ENCODE measurements at places on chromosomes 12 and 14. TPM values are rescaled to one million over a fixed set of nuclear protein-coding genes. Genes with fewer than 3 reads are reported as not detected.

DNA sequence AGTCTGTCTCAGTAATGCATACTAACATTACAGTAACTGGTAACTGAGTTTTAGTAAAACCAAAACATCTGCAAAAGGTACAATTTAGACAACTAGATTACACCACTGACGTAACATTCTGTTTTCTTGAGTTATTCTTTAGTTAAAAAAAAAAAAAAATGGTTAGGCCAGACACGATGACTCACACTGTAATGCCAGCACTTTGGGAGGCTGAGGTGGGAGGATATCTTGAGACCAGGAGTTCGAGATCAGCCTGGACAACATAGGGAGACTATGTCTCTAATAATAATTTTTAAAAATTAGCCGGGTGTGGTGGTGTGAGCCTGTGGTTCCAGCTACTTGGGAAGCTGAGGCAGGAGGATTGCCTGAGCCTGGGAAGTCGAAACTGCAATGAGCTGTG, 34.1 kb downstream of the AP5M1 start:
- H3K36me3 ChIP-seq = no peaks in the 10 kb centered on the region
- peaks cover 1% of the 10 kb centered on the region for H3K4me1 ChIP-seq
- H3K4me3 ChIP-seq = no peak overlapping the region

GRCh38 chr14:71985538-71986189, 53.4 kb downstream of the RGS6 start:
- no peaks in the 10 kb centered on the region for H3K4me1 ChIP-seq
- H3K4me3 ChIP-seq = no peak overlapping the region
- DNase-seq = no peak
- H3K27me3 ChIP-seq = no peaks in the 10 kb centered on the region
- no peak overlapping the region for H3K27ac ChIP-seq

- peak overlapping the region; percentile 12 for H3K4me3 ChIP-seq
- H3K4me1 ChIP-seq = peaks cover 28% of the 10 kb centered on the region
These were observed 42.7 kb downstream of the ATF7IP start for GRCh38 chr12:14408208-14408607.

- H3K27me3 ChIP-seq = no peaks in the 10 kb centered on the region
- peak within 1 kb of the TSS; percentile 95 for H3K4me3 ChIP-seq
- peak; percentile 90 for DNase-seq
- peaks cover 5% of the 10 kb centered on the region for H3K36me3 ChIP-seq
- H3K27ac ChIP-seq = peak within 1 kb of the TSS; percentile 87
- peaks cover 25% of the 10 kb centered on the region for H3K4me1 ChIP-seq
These were observed at the start of gene EP400 for GRCh38 chr12:131949431-131950181. EP400 (plus strand) TSS chr12:131949942; CDS start chr12:131960620, 10,678 bp downstream.

GRCh38 chr12:41992022-41992421, 152.7 kb downstream of the GXYLT1 start:
- no peaks in the 10 kb centered on the region for H3K4me1 ChIP-seq
- H3K27ac ChIP-seq = no peak overlapping the region
- no peak overlapping the region for H3K4me3 ChIP-seq
- no peaks in the 10 kb centered on the region for H3K36me3 ChIP-seq
- H3K27me3 ChIP-seq = no peaks in the 10 kb centered on the region

DNA sequence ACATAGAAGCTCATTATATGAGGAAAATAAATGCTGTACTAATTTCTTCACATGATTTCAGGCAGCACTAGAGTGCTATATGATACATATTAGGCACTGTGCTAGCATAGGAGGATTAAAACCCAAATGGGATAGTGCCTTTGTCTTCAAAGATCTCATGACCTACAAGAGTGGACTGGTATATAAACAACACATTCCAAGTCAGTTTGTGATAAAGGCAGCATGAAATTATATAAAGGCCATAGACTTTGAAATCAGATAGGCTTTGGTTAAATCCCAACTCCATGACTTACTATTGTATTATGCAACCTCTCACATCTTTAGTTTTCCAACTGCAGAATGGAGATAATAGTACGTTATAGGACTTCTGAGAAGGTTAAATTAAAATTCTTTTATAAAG, 179.7 kb downstream of the RAD51B start:
- H3K4me1 ChIP-seq = peaks cover 11% of the 10 kb centered on the region
- DNase-seq = no peak
- H3K4me3 ChIP-seq = no peak overlapping the region
- no peaks in the 10 kb centered on the region for H3K27me3 ChIP-seq
- H3K36me3 ChIP-seq = no peaks in the 10 kb centered on the region

DNA sequence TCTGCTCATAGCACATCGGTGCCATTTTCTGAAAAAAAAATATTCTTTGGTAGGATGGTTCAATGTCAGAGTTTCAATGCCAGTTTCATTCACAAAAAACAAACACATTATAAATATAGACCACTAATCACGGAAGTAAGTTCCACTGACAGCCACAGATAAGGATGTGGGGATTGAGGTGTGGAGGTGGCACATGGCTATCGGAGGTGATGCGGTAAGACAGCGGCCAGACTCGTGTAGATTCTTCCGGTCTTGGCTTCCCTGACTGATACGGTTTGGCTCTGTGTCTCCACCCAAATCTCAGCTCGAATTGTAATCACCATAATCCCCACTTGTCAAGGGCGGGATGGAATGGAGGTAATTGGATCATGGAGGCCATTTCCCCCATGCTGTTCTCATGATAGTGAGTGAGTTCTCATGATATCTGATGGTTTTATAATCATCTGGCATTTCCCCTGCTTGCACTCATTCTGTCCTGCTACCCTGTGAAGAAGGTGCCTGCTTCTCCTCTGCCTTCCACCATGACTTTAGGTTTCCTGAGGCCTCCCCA, 693.4 kb downstream of the VRK1 start:
- no peaks in the 10 kb centered on the region for H3K36me3 ChIP-seq
- H3K4me3 ChIP-seq = no peak overlapping the region
- no peaks in the 10 kb centered on the region for H3K27me3 ChIP-seq
- no peak for DNase-seq

GRCh38 chr14:48398675-48399282, 723.4 kb upstream of the MDGA2 start:
- no peaks in the 10 kb centered on the region for H3K27me3 ChIP-seq
- H3K36me3 ChIP-seq = no peaks in the 10 kb centered on the region
- H3K27ac ChIP-seq = no peak overlapping the region
- H3K4me1 ChIP-seq = no peaks in the 10 kb centered on the region
- H3K4me3 ChIP-seq = no peak overlapping the region
- no peak for DNase-seq

GRCh38 chr12:121144416-121144914, 11.8 kb downstream of the P2RX7 start:
- no peaks in the 10 kb centered on the region for H3K4me1 ChIP-seq
- H3K4me3 ChIP-seq = no peak overlapping the region
- no peaks in the 10 kb centered on the region for H3K36me3 ChIP-seq
- DNase-seq = no peak
- H3K27me3 ChIP-seq = no peaks in the 10 kb centered on the region

GRCh38 chr12:84842406-84843013, 70.1 kb downstream of the SLC6A15 start:
- H3K4me1 ChIP-seq = no peaks in the 10 kb centered on the region
- H3K27me3 ChIP-seq = no peaks in the 10 kb centered on the region
- H3K36me3 ChIP-seq = no peaks in the 10 kb centered on the region
- H3K4me3 ChIP-seq = no peak overlapping the region
- H3K27ac ChIP-seq = no peak overlapping the region

- no peak for DNase-seq
- H3K36me3 ChIP-seq = no peaks in the 10 kb centered on the region
- H3K4me3 ChIP-seq = no peak overlapping the region
- H3K27ac ChIP-seq = peak overlapping the region; percentile 51
- no peaks in the 10 kb centered on the region for H3K4me1 ChIP-seq
These were observed 28.5 kb upstream of the NFYB start for GRCh38 chr12:104166465-104166864.

DNA sequence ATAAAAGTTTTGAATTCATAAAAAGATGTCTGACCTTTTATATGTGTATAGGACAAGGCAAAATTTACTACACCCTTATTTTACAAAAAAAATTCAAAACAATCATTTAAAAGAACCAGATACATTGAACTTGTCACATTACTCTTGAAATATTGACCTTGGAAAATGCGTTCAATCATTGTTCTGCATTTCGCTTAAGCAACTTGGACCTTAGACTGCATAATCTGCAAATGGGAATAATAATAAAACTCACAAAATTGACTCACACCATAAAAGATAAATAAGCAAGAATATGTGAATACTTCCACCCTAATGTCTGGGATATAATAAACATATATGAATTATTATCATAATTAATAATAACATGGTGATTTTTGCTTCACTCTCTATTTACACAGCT, 69.4 kb upstream of the PTPRB start:
- no peak overlapping the region for H3K4me3 ChIP-seq
- no peaks in the 10 kb centered on the region for H3K27me3 ChIP-seq
- no peak for DNase-seq
- no peaks in the 10 kb centered on the region for H3K4me1 ChIP-seq
- no peaks in the 10 kb centered on the region for H3K36me3 ChIP-seq
- no peak overlapping the region for H3K27ac ChIP-seq

- H3K27me3 ChIP-seq = no peaks in the 10 kb centered on the region
- H3K36me3 ChIP-seq = no peaks in the 10 kb centered on the region
- no peak overlapping the region for H3K4me3 ChIP-seq
- H3K4me1 ChIP-seq = no peaks in the 10 kb centered on the region
These were observed 352.2 kb downstream of the TMEM121 start for GRCh38 chr14:105878554-105878953.

DNA sequence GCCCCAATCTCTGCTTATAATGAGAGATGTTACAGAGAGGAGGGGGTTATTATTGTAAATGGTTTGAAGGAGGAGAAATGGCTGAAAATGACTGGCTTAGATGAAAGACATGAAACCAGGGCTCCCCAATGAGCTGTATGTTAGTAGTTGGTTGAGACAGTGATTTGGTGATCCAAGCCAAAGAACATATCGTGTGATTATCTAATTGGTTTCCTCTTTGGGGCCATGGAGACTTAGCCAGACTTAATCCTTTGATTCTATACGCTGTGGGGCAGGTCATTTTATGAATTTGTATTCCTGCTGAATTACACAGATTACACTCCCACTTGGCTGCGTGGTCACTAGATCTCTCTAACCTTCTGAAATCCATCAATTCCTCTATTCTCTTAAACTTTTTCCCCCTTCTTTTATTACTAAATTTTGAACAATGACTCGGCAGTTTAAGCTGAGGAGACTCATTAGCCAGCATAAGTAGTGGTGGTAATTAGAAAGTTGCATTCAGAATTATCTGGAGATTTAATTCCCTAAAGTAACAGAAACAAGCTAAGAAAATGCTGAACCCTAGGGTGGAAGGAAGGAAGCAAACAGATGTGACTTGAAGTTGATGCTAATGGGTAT, 5.3 kb downstream of the TTC8 start:
- no peaks in the 10 kb centered on the region for H3K36me3 ChIP-seq
- H3K4me1 ChIP-seq = peaks cover 6% of the 10 kb centered on the region
- H3K27me3 ChIP-seq = no peaks in the 10 kb centered on the region
- no peak for DNase-seq

GRCh38 chr12:98873776-98874175, 228.7 kb downstream of the APAF1 start:
- no peak overlapping the region for H3K27ac ChIP-seq
- H3K4me3 ChIP-seq = no peak overlapping the region
- no peaks in the 10 kb centered on the region for H3K27me3 ChIP-seq
- DNase-seq = no peak
- H3K36me3 ChIP-seq = no peaks in the 10 kb centered on the region
- no peaks in the 10 kb centered on the region for H3K4me1 ChIP-seq

DNA sequence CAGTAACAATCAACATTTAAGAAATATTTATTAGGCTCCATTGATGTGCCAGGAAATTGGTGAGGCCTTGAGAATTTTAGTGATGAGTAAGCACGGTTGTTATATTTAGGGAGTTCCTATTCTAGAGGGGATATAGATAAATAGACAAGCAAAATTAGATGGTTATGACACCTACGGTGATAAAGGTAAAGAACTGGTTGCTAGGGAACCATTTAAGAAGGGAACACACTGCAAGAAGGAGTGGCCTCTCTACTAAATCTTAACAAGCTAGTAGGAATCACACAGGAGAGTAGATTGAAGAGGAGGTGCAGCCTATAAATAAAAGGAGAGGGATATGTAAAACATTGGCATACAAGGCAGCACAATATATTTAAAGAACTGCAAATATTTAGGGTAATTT, 155.2 kb downstream of the LRIG3 start:
- no peak overlapping the region for H3K4me3 ChIP-seq
- peaks cover 4% of the 10 kb centered on the region for H3K4me1 ChIP-seq
- H3K27ac ChIP-seq = no peak overlapping the region
- DNase-seq = no peak
- no peaks in the 10 kb centered on the region for H3K27me3 ChIP-seq

- DNase-seq = no peak
- H3K27me3 ChIP-seq = no peaks in the 10 kb centered on the region
- H3K4me1 ChIP-seq = peaks cover 24% of the 10 kb centered on the region
- H3K4me3 ChIP-seq = no peak overlapping the region
- H3K27ac ChIP-seq = no peak overlapping the region
- no peaks in the 10 kb centered on the region for H3K36me3 ChIP-seq
These were observed 1.8 kb upstream of the DDX47 start for GRCh38 chr12:12811343-12811742.

DNA sequence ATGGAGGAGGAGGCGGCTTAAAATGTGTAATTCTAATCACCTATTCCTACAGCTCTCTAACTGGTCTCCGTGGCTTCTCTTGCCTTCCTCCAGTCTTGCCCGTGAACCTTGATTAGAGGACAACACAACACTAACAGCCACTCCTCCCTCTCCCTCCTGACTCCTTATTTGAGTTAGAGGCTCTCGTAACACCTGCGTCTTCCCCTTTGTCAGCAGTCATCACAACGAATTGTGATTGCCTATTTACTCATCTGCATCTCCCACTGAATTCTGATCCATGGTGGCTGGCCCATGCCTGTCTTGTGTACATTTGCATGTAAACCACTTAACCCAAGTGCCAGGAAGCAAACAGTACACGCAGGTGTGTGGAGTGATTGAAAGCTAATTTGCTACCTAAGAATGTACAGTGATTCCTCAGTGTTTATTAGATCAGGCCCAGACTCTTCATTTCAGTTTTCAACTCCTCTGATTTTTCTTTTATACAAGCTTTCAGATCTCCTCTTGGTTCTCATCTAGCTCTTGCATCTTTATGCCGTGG, 154.5 kb downstream of the MON2 start:
- no peak overlapping the region for H3K4me3 ChIP-seq
- H3K36me3 ChIP-seq = no peaks in the 10 kb centered on the region
- no peaks in the 10 kb centered on the region for H3K4me1 ChIP-seq
- no peaks in the 10 kb centered on the region for H3K27me3 ChIP-seq
- no peak for DNase-seq

The SLCO1B1 gene
- 0.47 TPM for total RNA-seq

The ANKS1B gene
- total RNA-seq = 5.5 TPM

The AHNAK2 gene
- 4.0 TPM for total RNA-seq
